ENCODE measurements at places on chromosomes 7 and 10.

DNA sequence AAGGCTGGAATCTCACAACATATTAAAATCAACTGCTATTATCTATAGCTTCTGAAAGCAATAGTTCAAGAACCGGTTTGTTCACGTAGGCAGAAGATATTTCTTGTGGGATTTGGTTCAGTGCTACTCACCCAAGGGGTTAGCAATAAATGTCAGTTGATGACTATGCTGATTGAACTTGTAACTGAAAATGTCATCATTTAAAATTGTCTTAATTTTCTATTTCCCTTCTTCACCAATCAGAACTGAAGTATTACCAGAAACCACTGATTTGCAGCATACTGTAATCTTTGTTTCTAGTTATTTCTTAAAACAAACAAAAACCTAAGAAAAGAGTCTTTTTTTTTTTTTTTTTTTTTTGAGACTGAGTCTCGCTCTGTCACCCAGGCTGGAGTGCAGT, 46.1 kb downstream of the CPEB3 start:
- no peak for DNase-seq

DNA sequence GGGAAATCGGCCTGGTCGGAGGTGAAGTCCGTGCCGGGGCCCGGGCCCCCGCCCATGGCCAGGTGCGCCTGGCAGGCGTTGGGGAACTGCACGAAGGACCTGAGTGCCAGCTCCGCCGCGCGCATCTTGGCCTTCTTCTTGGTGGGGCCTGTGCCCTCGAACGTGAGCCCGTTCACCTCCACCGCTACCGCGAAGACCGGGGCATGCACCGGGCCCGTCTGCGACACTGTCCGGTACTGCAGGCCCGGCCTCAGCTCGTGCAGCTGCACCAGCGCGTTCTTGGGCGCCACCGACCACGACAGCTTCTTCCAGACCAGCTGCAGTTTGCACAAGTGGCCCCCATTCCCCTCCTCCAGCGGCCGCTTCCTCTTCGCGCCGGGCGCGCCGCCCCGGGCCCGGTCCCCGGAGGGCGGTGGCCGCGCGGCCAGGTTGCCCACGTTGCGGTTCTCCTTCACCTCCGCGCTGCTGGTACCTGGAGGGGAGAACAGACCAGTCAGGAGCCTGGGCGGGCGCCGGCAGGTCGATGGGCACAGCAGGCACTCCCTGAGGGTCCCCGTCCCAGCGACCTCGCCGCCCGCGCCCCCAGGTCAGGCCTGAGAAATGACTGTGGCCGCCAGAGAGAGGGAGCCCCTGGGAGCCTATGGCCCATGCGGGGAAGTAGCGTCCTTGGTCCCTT, 307.4 kb downstream of the WDR37 start:
- DNase-seq: no peak

DNA sequence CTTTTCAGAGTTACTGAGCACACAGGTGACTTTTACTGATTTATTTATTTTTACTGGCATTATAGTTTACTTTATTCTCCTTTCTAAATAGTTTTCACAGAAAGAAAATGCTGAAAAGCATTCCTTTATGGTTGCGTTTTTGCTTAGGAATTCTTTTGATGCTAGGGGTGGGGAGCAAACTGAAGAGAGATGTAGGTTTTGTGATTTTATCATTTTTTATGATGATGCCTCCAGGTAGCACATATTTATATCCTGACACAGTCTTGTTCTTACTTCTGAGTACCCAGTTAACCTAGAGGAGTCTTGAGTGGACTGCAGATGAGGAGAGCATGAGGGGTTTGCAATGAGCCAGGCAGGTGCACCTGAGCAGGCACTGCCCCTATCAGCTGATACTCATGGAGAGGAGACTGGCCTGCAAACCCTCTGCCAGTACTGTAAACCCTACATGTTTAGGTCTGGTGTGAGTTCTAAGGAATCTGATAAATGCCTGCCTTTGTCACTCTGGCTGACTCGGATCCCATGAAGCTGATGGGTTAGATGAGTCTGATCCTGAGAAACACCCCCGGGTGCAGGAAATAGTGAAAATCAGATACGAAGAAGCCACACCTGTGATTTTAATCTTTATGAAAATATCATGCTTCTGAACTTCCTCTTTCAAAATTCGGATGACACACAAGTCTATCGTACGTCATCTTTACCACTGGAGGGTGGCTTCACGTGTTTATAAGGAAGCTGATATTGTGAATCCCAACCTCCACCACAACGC, 302.9 kb downstream of the WDR37 start:
- no peak for DNase-seq

DNA sequence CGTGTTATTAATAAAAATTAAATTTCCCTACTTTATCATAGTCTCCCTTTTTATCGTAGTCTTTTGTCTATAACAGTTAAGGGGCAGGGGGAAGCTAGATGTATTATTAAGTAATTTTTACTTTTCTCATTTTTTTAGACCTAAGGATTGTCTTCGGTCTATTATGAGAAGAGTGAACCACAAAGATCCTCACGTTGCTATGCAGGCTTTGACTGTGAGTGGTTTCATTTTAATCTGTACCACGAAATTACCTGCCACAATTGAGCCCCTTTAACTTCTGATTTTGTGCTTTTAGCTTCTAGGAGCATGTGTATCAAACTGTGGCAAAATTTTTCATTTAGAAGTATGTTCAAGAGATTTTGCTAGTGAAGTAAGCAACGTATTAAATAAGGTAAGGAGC, 40.6 kb downstream of the STAM start:
- DNase-seq: no peak

- DNase-seq: no peak
Observed at GRCh38 chr10:30036341-30036740, 23.0 kb downstream of the JCAD start.

DNA sequence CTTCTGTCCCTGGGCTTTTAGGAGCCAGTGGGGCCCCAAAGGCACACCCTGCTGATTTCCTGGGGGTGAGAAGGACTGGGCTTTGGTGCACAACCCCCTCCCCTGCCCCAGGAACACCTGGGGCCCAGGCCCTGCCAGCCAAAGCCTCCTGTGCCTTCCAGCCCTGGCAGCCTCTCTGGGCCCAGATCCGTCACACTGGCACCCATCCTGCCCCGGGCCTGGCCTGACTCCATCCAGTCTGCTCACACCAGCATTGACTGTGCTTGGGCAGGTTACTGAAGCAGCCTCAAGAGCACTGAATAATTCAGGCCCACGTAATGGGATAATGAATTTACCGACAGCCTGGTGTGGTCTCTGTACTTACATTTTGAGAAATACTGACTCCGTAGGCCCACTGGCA, 12.0 kb upstream of the COMTD1 start:
- no peak for DNase-seq

- no peak for DNase-seq
Observed at GRCh38 chr7:26319636-26320035, 28.0 kb downstream of the SNX10 start.

GRCh38 chr7:12199363-12199762, 11.7 kb upstream of the TMEM106B start:
- DNase-seq: no peak

DNA sequence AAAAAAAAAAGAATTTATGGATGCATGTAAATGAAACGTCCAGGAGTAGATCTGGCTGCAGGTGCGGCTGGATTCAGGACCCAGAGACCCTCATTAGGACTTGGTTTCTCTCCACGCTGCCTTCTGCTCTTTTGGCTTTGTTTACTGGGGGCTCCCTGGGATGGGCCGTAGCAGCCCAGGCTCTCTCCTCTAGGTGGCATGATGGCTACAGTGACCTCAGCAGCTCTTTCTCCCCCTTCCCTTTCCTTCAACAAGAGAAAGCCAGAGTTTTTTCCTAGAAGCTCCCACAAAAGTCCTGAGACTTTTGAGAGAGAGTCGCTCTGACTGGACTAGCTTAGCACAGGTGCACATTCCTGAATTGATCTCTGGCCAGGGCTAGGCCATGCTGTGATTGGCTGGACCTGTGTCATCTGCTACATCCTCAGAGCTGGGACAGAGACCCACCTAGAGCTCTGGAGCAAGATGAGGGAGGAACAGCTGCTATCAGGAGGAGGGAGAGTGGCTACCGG, 67.8 kb upstream of the PDCD4 start:
- no peak for DNase-seq

DNA sequence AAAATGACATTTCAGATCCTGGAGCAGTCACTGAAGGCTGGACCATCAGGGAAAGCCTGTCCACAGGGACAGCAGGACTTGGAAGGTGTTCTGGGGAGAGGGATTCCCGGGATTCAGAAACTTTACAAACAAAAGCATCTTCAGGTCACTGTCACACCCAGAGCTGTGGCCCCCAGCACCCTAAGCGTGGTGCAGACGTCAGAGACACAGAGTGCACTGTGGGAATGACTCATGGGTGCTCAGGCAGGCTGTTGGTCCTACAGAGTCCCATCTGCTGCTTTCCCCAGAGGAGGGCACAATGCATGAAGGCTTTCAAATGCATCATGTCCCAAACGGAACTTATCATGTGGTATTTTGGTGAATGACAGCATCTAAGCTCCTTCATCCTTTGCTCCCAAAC, 13.1 kb upstream of the LRMDA start:
- DNase-seq: no peak

DNA sequence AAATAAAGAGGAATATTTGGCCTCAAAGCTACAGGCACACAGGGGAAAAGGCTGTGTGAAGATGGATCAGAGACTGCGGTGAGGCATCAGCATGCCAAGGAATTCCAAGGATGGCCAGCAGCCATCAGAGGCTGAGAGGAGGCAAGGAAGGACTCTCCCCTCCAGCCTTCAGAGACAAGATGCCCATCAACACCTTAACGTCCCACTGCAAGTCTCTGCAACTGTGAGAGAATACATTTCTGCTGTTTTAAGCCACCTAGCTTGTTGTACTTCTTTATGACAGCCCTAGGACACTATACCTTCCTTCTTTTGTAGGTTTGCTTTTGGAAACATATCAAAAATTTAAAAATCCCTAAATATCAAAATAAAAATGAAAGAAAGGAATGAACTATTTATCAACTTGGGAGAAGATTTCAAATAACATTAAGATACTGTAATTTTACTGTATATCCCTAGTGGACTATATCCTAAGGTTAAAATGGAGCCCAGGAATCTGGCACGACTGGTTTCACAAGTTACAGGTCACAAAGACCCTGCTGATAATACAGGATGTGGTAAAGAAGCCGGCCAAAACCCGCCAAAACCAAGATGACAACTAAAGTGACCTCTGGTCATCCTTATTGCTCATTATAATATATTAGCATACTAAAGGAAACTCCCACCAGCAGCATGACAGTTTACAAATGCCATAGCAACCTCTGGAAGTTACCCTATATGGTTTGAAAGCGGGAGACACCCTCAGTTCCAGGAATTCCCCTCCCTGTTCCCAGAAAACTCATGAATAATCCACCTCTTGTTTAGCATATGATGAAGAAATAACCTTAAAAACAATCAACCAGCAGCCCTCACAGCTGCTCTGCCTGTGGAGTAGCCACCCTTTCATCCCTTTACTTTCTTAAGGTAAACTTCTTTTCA, 185.2 kb downstream of the AVL9 start:
- no peak for DNase-seq

DNA sequence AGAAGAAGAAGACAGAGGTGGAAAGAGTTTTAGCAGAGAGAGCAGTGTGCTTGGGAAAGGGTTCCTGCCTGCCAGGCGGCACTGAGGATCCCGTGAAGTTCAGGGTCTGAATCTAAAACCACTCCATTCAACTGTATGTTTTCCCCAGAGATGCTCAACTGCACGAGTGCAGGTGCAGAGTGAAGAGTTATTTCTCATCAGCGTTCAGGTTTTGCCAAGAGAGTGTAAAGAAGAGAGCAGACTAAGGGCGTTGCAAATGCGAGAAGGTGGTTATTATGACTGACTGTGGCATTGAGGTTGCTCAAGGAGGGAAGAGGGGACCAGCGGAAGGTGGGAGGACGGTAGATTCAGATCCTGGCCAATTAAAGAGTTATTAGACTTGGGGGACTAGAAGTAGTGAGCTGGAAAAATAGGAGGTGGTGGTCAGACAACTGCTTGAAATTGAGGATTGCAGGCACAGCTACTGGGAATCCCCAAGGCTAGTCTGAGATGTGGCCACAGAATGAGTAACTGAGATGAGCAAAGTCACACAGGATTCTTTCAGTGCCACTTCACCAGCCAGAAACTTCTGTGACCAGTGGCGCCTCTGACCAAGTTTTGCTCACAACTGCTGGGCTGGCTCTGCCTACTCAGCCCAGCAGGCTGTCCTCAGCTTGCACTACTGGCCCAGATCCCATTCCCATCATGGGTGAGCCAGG, 29.1 kb downstream of the STRA8 start:
- DNase-seq: no peak

DNA sequence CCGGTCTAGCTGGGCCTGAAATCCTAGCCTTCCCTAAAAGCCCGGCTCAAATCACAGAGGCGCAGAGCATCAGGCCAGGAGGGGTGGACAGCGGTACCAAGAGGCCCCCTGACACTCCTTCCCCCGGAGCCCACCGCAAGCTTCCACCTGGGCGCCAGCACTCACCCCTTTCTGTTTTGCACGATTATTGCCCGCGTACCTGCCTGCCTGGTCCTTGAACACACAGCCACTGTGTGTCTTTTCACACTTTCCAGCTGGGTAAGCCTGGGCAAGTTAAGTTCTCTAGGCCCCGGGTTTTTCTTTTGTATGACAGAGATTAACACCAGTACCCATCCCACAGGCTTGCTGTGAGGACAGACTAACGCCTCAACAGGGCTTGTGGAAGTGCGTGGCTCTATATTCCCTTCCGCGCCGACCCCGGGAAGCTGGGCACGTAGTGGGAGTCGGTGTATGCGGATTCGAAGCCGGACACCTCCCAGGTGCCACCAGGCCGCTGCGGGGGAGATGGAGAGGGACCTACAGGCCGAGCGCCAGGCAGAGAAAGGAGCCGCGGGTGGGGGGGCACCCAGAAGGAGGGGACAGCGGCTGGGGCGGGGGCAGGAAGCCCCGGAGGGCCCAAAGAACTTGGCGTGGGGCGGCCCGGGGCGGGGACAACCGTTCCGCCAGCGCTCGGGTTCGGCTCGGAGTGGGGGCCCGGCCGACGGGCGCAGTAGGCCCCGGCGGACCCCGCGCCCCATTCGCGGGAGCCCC, 792 bp downstream of the ZNF746 start:
- no peak for DNase-seq

DNA sequence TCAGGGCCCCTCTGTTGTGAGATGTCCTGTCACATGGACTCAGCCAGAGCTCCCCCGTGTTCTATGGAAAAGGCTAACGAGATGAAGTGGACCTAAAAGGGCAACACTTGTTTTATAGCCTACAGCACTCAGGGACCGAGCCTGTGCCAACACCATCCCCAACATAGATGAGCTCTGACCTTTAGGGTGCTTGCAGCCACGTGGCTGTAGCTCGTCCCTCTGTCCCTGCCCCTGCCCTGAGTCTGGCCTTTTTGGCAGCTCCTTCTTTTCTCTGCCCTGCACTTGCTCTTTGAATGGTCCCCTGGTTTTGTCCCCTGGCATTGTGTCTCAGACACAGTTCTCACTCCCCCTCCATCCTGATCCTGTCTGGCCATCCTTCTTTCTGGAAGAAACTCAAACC, 81.2 kb upstream of the GDF10 start:
- no peak for DNase-seq

DNA sequence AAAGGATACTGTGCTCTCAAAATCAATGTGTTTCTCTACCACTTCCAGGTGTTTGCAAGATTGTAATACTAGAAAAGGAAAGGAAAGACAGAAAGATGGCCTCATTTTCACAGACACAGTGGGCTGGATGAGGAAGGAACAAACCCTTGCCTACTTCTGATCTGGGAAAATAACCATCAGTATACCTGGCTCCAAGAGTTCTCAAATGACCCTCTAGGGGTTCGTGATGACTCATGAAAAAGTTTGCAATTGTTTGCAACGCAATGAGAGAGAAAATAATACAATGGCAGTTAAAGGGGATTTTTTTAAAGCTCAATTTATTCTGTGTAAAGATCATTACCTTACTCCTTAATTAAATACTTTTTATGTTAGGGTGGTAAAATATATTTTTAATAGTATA, 197.6 kb upstream of the INHBA start:
- no peak for DNase-seq

- DNase-seq: no peak
Observed at GRCh38 chr10:115432188-115432819, 339.1 kb downstream of the ATRNL1 start.

All from cortex of kidney (tissue), 1 donor.